Stimulated activated CD4-positive, alpha-beta T cell treated with anti-CD3 and anti-CD28 coated beads, Interleukin-1b, Interleukin-23, amount 100 ng/mL, for 4 hours (primary cell): ENCODE measurements at places on chromosomes 13 and 19.

DNA sequence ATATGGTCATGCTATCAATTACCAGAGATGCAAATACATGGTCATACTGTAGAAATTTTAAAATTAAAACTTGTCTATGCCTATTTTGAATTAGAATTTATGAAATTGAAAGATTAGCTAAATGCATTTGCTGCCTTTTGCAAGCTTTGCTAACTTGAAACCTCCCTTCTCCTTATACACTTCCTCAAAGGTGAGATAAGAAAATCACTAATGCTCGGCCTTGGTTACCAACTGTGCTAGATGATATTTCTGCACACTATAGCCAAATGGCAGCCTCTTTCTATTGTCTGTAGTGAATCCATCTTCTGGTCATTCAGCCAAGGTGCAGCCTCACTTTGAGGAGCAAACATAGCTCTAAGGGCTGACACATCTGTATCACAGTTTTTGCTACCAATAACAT lies 31.1 kb upstream of the MYCBP2 start:
- DNase-seq = no peak

DNA sequence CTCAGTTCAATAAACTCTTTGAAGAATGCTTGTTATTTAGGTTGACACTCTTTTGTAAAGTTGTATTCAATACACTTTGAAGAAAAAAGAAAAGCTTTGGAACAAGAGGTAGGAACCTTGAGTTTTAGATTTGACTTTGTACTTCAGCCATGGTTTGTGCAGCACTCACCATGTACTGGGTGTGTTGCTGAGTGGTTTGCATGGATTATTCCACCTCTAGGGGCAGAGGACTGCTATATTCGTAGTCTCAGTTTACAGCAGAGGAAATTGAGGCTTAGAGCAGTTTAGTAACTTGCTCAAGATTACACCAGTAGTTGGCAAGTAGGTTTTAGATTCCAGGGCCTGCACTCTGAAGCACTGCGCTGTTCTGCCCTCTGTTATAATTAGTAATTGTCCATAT lies 68.8 kb downstream of the DNAJC3 start:
- no peak for DNase-seq

DNA sequence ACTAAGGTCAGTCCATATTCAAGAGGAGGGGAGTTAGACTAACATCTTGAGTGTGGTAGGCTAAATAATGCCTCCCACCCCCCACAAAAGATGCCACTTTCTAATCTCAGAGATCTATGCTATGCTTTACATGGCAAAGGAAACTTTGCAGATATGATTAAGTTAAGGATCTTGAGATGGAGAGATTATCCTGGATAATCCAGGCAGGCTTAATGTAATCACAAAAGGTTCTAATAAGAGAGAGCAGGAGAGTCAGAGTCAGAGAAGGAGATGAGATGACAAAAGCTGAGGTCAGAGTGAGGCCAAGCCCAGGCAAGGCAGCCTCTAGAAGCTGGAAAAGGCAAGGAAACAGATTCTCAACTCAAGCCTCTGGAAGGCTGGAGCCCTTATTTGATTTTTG lies 1011.6 kb downstream of the PCDH9 start:
- DNase-seq = no peak

GRCh38 chr19:52896431-52897137 lies 851 bp downstream of the ZNF320 start:
- no peak for DNase-seq

GRCh38 chr13:39616087-39616694 lies 13.2 kb upstream of the LHFPL6 start:
- DNase-seq = no peak

GRCh38 chr19:40709817-40710216 lies 6.9 kb downstream of the COQ8B start:
- no peak for DNase-seq

- peak; percentile 21 for DNase-seq
These were observed 15.4 kb downstream of the FCHO1 start for GRCh38 chr19:17766543-17767131.

- no peak for DNase-seq
These were observed 107.8 kb downstream of the RXFP2 start for GRCh38 chr13:31846961-31847752.

DNA sequence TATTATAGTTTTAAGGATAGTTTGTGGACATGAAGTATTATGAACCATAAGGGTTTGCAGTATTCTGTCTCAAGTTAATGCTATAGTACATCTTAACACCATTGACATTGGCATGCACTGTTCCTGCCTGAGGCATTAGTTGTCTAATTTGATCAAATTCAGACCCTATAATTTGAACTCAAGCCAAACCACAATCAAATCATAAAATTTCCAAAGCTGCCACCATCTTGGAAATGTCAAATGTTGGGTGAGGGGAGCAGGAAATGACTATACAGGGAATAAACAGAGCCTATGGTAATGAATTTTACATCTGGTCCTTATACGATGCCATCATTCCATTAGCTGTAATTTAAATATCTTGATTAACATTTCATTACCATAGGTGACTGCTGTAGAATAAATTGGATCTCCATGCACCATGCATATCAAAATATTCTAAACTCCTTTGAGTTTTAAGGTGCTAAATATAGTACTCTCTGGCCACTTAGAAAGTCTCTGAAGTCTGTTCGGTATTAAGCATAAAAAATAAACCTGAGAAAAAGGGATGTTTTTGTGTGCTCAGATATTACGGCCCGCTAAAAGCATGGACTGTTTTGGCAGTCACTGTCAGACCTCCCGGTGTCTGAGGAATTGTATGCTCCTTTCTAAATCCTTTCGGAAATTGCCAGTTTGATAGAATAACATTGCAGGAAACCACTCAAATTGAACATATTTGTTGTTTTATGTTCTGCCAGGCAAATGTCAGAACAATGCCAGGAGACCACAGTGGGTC lies 257.7 kb downstream of the SPRY2 start:
- DNase-seq = no peak

- DNase-seq = no peak
These were observed 1274.6 kb downstream of the SLITRK5 start for GRCh38 chr13:88945793-88946192.

GRCh38 chr13:64866331-64866730 lies 2363.8 kb downstream of the PCDH9 start:
- no peak for DNase-seq

DNA sequence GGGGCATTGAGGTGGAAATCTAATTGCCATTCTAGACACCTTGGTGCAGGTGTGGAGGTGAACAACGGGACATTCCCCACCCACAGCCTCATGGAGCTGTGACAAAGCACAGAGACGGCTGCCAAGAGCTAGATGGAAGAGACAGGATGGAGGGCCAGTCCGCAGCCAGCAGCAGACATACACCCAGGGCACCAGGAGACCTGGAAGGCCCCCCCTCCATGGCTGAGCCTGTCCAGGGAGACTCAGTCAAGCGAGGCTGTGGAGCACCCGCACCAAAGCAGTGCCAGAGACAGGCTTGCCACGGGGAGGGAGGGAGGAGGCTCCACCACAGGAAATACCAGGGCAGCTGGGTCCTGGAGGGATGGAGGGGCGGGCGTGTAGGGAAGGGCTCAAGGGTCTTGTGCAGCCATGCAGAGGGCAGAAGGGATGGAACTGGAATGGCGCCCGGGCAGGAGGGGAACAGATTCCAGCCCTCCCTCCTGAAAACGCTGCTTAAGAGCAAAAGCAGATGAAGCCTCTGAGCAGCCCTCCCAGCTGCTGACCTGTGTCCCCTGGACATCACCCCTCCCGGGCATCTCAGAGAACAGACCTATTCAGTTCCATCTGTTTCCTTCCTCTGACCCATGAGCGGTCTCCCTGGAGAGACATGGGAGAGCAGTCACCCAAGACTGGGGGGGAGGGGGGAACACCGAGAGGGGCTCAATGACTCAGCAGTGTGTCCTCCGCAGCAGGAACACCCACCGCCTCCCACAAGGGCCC lies 14.4 kb downstream of the EPS15L1 start:
- DNase-seq = peak; percentile 13

DNA sequence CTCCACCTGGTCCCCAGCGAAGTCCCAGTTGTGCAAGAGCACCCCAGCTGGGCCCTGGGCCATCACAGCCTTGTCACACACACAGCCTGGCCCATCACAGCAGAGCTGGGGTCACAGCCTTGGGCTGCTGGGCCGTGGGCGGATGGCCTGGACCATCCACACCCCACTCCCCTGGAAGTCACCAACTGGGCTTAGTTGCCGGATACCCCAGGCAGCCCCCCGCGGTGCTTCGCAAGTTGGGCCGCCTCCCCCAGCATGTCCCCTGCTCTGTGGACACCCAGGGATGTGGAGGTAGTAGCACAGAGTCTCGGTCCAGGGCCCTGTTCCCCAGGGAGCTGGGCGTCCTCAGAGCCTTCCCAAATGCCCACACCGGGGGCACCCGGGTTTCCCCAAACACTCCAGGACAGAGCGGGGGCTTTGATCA lies 4.5 kb upstream of the ZNF554 start:
- no peak for DNase-seq

GRCh38 chr19:47729468-47729798 lies 15.9 kb upstream of the NOP53 start:
- DNase-seq = no peak

- DNase-seq = no peak
These were observed 687.4 kb downstream of the DIAPH3 start for GRCh38 chr13:59476366-59476765.

GRCh38 chr19:19420570-19421298 lies 15.3 kb downstream of the GATAD2A start:
- DNase-seq = no peak

- no peak for DNase-seq
These were observed 224.0 kb upstream of the UBL3 start for GRCh38 chr13:30074431-30074830.

DNA sequence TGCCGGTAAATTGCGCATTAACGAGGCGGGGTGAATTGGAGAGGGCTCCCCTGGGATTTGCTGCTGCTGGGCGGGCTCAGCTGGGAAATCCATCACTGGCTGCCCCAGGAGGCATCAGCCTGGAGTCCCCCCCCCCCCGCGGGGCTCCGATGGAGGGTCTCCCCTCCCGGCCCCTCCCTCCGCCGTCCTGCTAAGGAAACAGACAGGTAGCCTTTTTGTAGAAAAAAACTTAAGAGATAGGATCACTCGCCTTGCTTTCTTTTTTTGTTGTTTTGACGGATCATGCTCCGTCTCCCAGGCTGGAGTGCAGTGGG lies 6.8 kb downstream of the TLE6 start:
- no peak for DNase-seq

- DNase-seq = no peak
These were observed 897.0 kb downstream of the SLITRK6 start for GRCh38 chr13:84902243-84902642.
